ENCODE measurements at places on chromosomes 16 and 17. TPM values are rescaled to one million over a fixed set of nuclear protein-coding genes. Genes with fewer than 3 reads are reported as not detected.

DNA sequence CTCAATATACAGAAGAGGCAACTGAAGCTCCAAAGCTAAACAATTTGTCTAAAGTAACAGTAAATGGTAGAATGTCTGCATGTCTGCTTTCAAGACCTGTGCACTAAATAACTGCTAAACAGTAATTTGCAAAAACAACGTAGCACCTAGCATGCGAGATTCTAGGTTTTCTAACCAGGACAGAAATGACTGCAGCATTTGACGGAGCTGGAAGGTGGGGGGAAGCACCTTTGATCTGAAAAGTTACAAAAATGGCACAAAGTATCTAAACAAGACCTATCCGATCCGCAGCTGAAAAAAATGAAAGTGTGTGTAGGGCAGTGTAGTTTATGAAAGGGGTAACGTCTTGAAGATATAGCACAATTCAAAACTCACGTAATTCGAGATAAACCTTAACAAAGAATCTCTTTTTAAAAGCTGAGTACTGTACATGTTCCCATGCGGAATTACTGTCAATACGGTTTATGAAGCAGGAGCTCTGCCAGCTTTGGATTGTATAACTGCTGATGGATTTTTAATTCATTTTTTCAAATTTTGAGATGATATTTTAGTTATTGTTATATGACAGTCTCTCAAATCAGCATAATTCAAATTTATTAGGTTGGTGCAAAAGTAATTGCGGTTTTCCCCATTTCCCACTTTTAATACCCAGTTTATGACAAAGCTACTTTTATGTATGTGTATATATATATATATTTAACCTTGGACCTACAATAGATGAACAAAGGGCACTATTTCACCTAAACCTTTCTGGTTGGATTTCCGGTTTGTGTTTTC is 1.2 kb upstream of the WIPI1 start:
- no peak for DNase-seq

GRCh38 chr17:31691251-31691905 is 167.7 kb downstream of the COPRS start:
- DNase-seq, result no peak

PIGW gene
- 5.3 TPM for total RNA-seq

TMC8 gene
- 1.3 TPM for total RNA-seq

PLCG2 gene
- 11.3 TPM for total RNA-seq

GRCh38 chr17:30379303-30379902 is 676 bp downstream of the CPD start:
- no peak for DNase-seq

- no peak for DNase-seq
Observed at GRCh38 chr17:1058423-1059130, 61.6 kb downstream of the TIMM22 start.

RUSF1 gene
- 40.3 TPM for total RNA-seq

- no peak for DNase-seq
Observed at GRCh38 chr16:58125781-58126335, 3.3 kb downstream of the CFAP20 start.

GRCh38 chr16:77033516-77033915 is 157.5 kb upstream of the MON1B start:
- no peak for DNase-seq

DNA sequence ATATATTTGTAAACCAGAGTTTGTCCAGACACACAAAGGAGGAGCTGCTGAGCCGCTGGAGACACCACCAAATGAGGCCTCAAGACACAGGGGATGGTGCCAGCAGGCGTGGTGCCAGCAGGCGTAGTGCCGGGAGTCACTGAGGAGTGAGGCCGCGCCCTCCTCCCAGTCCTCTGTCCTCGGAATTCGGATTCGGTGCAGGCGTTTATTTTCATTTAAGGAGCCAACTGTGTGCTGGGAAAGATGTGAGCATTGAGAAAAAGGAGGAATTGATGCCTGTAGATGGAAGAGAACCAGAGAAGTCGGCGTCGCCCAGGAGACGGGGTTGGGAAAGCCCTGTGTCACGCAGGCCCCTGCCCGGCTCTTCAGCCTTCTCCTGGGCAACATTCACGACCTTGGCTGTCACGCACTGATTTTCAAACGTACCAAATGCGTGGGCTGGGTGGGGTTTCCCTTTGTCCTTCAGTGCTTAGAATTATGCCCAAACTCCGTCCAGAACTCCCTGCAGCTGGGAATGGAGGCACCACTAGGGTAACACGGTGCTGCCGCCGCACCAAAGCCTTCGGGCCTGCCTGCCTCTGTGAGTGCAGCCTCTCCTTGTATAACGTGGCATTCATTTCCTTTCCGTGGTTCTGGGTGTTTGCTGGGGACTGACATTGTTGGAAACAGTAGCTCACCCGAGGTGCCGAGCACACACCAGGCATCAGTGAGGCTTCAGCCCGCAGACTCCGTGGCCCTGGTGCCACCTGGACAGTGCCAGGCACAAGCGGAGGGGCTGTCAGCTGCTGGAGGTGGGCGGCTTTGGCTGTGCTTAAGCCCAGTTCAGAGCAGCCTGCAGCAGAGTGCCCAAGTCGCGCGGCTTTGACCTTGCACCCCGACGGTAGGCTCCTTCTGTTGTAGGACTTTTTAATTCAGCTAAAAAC is 49.0 kb upstream of the CHMP6 start:
- DNase-seq, result peak; percentile 98

DNA sequence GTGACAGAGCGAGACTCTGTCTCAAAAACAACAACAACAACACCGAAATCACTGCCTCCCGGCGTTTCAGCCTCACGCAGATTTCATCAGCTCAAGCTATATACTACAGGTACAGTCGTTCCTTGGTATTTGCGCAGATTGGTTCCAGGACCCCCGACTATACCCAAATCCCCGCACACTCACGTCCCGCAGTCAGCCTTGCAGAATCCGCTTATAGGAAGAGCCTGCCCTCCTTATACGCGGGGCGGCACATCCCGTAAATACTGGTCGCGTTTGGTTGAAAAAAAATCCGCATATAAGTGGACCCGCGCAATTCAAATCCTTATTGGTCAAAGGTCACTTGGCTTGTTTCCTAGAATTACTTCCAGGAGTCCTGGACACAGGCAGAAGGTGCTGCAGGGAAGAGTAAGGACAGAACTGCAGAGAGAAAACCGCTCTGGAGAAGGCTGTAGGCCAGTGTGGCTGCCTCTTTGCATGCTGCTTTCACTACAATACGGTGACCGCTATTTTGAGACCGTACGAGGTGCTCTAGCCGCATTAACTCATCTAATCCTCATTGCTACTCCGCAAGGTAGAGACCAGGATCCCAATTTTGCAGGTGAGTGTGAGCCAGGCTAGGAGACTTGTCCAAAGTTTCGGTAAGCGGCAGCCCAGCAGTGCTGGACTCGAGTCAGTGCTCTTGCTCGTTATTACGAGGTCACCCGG is 718 bp downstream of the NDUFAB1 start:
- no peak for DNase-seq

- no peak for DNase-seq
Observed at GRCh38 chr16:81201267-81201666, 37.2 kb upstream of the BCO1 start.

DNA sequence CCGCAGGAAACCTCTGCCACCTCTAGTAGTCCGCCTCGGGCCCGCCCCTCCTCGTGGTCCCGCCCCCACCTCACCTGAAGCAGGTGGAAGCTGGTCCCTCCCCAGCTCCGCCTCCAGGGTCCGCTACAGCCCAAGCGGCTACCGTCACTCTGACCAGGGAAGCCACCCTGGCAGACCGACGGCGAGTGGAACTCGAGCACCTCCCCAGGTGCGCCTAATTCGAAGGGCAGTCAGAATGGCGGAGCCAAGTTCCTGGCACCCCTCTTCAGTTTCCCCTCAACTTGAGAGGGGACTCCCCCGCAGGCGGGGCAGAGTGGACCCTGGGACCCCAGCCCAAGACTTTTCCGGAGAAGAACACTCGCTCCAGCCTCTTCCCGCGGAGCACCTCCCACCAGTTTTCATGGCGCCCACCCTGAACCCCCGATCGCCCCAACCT is 507 bp downstream of the FHOD1 start:
- DNase-seq, result no peak

RUNDC3A gene
- total RNA-seq, result 2.8 TPM
